ENCODE measurements at places on chromosomes 11 and 22.

GRCh38 chr11:110977661-110978060, 265.4 kb upstream of the ARHGAP20 start:
- DNase-seq: no peak

DNA sequence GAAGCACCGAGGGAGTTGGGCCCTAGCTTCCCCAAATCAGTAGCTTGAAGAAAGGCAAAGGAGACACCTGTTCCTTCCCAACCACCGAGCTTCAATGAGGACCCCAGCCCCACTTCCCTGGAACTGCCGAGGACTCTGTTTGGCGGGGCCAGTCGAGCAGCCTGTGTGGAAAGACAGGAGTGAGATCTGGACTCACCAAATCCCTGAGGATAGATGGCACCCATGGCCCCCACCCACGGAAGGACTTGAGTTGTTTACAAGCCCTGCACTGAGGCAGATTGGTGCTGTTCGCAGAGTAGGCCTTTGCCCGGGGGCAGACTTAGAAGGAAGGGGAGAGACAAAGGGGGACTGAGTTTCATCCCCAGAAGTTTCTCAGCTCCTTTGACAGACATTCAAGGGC, 64.6 kb downstream of the FEZ1 start:
- no peak for DNase-seq

DNA sequence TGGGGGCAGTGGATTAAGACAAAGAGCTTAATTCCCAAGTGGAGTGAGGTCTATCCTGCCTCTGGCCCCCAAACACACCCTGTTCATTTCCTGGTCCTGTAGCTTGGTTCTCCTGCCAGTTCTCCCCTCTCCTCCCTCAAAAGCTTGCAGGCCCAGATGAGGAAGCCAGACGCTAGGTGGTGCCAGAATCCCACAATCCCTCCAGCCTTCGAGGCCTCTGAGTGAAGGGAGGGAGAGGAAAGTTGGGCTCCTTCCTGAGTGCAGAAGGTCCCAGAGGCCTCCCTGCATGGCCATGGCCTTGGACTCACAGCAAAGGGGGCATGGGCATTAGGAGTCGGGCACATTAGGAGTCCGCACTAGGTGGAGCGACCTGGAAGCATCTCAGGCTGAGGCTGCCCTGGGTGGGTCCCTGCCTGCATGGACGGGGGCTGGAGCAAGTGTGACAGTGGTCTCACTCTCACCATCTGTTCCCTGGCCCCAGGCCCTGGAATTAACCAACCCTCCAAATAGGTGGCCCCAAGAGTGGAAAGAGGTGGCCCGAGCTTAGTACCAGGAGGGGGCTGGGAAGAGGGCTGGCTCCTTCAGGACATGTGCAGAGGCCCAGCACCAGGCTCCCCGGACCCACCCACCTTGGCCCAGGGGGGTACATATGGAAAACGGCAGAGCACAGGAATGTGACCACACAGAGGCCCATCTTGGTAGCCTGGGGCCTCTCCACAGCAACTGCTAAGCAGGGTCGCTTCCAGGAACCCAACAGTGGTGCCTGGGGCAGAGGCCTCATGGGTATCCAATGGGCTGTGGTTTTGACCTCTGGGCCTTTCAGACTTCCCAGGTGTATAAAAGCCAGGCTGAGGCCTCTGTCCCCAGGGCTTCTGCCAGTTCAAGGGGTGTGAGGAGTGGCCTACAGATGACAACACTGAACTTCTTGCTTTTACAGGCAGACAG, 5.2 kb downstream of the FXYD2 start:
- DNase-seq: no peak

DNA sequence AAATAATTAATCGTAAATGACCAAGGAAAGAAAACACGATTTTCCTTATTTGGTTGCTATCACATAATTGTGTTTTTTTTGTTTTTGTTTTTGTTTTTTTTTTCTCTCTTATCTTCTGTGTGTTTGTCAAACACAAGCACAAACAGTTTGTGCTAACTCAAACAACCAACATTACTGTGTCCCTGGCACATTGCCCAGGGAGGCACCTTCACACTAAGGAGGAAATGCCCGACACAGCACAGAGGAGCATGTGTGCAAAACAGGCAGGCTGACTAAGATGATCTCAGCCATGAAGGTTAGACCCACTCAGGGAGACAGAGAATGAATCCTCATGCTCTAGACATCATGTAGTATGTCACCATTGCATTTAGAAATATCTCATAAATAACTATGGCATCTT, 130.1 kb downstream of the SOX6 start:
- no peak for DNase-seq

GRCh38 chr22:45553351-45554039, 50.8 kb downstream of the FBLN1 start:
- DNase-seq: peak; percentile 67

GRCh38 chr11:11491589-11491988, 130.2 kb downstream of the GALNT18 start:
- no peak for DNase-seq

All from globus pallidus (tissue), 1 donor.